ENCODE measurements at places on chromosomes 12 and 14.

GRCh38 chr14:89107626-89108025 is 283.2 kb downstream of the TTC8 start:
- DNase-seq = no peak

GRCh38 chr14:80809663-80810062 is 131.9 kb downstream of the CEP128 start:
- DNase-seq = no peak

- no peak for DNase-seq
These were observed 287.6 kb upstream of the PWP1 start for GRCh38 chr12:107397890-107398500.

GRCh38 chr14:104557766-104558165 is 21.8 kb upstream of the C14orf180 start:
- no peak for DNase-seq

GRCh38 chr12:8123124-8123912 is at the start of gene CLEC4A:
Gene CLEC4A, plus strand, starts transcription at chr12:8123617. Its CDS starts 262 bp downstream, at chr12:8123879.
- DNase-seq = no peak

- DNase-seq = no peak
These were observed 19.8 kb downstream of the TPH2 start for GRCh38 chr12:71958457-71958856.

- DNase-seq = no peak
These were observed 66.5 kb downstream of the C12orf75 start for GRCh38 chr12:105396983-105397382.

GRCh38 chr12:64566831-64567517 is 43.3 kb upstream of the RASSF3 start:
- no peak for DNase-seq

DNA sequence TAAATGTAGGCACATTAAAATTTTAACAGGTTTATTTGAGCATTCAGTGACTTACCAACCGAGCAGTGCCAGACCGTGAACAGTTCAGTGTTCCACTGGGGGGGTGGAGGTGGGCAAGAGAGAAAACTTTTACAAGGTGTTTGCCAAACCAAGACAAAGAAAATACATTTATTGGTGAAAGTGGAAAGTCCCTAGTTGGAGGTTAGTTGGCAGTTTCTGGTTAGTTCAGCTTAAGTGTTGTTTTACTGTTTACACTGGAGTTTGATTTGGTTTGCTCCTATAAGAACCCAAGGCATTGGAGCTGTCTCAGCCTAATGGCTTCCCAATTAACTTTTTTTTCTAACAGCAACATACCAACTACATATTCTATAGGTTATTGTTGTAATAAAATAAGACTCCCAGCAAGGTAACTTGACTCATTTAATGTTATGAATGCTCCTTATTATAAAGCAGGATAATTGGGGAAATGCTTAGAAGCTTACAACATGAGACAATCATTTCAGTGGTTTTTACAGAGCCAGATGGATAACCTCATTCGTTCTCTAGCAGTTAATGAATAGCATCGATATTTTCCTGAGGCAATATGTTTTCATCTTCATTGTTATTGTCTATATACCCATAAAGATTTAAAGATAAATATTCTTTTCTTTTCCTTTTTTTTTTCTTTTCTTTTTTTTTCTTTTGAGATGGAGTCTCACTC is 115.8 kb downstream of the ETNK1 start:
- DNase-seq = no peak

DNA sequence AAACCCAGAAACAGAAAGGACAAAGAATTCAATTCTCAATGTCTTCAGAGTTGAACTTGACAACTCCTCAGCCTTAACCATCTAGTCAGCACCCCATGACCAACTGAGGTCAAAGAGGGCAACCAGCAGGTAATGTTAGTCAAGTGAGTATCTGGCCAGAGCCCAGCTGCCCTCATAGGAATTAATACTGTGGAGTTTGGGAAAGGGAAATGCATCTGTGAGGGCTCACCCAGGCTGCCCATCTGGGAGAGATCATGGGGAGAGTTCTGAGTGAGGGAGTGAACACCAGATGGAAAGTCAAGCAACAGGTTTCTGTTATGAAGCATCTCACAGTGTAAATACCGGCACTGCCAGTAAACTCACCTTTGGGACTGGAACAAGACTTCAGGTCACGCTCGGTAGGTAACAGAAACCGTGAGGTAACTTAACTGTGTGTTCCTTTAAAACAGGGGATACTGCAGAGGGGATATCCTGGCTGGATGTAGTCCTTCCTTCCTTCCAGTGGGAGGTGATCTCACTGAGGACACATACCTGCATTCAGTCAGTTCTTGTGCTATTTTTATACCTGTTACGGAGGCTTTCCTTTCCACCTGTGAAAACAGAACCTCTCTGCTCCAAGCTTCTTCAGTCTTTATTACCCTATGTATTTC is 94.4 kb downstream of the DAD1 start:
- DNase-seq = no peak

DNA sequence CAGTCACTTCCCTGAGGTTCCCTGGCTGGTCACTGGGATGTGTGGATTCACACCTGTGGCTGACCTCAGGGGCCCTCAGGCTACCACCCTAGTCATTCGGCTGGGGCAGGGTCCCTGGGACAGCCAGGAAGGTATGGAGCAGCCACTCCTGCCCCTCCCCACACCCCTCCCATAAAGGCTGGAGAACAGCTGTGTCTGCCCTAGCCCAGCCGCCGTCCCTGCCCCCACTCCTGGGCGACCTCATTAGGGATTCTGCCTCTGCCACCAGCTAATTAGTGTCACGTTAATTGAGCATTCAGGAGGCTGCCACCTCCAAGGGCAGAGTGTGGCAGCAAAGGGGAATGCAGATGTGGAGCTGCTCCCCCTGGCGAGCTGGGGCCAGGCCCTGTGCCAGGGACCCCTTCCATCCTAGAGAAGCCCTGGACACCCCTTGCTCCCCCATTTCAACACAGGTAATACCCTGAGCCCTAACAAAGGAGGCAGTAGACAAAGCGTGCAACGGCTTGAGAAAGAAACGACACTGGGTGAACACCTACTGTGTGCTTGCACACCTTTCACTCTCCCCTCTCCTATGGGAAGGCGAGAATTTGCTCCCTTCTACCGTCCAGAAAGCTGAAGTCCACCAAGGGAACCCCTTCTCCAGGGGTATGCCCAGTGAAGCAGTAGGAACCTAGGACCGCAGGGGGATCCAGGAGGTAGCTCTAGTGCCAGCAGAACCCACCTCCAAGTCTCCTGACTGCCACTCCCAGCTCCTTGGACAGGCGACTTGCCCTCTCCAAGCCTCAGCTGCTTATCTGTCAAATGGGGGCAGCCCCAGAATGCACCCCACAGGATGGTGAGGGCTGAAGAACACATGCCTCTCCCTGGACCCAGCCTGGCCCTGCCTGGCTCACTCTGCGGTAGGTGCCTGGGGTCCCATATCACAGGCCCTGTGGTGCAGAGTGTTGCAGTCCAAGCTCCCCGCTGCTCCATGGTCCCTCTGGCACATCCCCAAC is 45.1 kb downstream of the FAM222A start:
- no peak for DNase-seq

- DNase-seq = no peak
These were observed 47.2 kb upstream of the JDP2 start for GRCh38 chr14:75380656-75381055.

DNA sequence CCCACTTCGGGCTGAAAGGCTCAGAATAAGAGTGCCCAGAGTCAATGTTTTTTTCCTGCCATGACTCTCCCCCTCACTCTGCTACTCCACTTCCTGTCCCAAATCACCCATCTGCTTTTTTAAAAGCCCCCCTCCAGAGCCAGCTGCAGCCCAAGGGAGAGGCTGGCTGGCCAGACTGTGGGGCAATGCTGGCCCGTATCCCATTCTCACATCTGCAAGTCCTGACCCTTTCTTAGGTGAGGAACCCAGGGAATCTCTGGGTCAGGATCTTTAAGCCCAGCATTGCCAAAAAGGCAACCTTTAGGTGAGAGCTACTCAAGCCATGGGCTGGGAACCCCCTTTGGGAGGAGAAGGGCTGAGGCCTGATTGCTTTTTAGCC is 1.7 kb upstream of the ITGA5 start:
- DNase-seq = no peak

DNA sequence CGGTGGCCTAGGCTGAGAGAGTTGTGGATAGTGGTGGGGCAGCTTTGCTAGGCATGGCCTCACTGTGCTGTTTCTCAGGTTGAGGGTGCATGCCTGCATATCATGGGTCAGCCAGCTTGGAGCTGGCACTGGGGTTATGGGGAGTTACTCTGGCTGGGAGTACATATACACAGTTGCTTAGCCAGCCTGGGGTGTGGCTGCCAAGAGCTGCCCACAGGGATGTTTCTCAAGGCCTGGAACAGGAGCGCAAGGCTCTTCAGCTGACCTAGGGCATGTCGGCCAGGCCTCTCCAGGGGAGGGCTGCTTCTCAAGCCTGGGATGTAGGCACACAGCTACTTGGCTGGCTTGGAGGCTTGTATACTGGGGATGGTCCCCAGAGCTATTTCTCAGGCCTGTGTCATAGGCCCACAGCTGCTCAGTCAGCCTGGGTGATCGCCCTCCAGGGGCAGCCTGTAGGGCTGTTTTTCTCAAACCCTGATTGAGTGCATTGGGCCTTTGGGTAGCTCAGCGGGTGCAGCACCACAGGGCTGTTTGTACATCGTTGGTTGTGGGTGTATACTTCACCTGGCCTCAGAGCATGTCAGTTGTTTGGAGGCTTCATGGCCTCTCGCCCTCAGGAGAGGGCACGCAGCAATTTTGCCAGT is 114.9 kb downstream of the METTL25 start:
- DNase-seq = no peak

DNA sequence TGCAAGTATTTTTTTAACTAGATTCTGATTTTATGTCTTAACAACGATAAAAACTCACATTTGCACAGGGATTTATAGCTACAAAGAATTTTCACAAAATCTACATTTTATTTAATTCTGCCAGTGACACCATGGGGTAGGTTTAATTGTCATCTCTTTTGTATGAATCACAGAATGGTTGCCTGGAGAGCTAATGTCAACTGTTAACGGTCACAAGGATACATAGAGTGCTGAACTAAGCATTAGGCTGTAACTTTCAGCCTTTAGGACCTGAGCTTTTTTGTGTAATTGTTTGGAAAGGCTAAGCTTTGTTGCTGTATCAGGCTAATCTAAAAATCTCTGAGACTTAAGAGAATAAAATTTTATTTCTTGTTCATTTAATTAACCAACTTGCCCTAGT is 465.3 kb upstream of the TBX3 start:
- no peak for DNase-seq

DNA sequence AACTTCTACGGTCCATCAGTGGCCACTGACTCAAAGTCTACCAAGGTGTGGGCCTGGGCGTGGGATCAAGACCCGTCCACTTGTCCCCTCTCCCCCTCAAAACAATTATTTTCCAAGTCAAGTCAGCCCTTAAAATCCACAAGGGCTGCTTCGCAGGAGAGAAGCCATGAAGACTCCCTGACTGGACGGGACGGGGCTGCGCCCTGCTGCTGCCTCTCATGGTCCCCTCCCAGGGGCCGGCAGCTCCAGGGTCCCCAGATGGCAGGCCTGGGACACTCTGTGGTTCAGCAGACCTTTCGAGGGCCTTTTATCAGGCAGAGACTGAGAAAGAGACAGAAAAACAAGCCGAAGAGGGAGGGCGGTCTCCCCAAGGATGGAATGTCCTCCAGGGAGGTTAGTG is 10.8 kb downstream of the NGB start:
- DNase-seq = no peak

All from DND-41 (cell line).